ENCODE measurements at places on chromosomes 11 and 22.

DNA sequence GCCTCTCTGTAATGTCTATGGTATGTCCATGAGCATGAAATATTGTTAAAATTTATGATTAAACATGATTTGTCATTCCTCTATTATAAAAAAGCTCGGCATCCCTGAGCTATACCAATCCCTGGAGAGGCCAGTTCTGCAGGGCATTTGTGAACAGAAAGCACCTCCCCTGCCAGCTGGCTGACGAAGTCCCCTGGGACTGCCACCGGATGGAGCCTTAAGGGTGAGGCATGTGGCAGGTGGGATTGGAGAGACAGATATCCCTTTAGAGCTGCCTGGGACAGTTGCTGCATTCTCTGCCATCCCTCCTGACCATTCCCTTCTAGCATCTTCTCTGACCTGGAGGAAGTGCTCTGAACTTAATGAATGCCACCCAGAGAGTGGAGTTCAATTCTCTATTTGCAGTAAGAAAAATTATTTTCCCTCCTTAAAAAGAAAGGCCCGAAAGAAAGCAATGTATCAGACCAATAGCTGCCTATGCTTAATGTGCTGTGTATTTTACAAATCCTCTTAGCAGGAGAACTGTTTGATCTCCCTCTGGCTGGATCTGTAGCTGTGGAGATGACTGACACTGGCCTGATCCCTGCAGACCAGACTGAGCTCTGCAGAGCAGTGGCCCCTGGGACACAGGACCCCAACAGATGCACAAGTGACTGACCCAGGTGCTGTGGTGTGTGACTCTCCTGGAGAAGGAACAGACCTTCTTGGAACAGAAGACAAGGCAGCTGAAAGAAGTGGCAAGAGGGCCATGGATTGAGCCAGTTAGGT, 219.0 kb upstream of the NAV2 start:
- DNase-seq = peak; percentile 64

DNA sequence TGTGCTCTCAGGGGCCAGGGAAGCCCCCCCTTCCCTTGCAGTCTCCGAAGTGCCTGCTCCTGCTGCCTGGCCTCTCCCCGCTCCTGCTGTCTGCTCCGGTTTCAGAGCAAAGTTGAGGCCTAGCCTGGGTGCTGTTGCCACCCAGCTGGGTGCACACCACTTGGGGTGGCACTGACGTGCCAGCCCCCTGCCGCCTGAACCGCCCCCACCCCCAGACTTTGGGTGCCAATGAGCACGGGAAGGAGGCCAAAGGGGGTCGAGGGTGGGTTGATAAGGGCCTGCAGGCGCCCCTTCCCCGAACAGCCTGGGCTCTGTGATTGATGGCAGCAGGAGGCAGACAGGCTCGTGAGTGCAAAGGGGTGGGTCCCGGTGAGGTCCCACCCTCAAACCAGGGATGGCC, 48.2 kb downstream of the EMSY start:
- no peak for DNase-seq

DNA sequence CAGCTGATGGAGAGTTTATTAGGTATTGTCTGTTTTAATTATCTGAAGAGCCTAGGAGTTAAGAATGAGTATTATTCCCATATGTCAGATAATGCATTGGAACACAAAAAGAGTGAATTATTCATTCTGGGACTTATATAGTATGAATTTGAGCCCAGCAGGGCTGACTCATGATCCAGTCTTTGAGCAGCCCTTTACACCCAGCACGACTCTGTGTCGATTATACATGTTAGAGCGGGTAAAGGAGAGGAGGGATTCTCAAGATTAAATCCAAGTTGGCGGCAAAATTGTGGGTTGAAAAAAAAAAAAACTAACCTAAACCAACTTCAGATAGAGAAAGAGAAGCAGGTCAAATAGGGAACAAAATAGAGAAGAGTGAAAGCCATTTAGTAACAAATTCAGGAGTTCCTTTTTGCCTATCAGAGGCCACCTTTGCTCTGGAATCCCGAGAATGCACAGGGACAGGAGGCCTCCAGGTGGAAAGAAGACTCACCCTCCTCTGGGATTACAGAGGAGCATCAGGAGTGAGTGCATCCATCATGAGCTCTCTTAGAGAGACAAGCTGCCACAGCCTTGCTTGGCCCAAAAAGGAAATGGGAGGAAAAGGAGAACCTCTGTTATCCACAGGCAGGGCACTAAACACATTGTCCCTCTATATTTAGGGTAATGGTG, 3.1 kb downstream of the MRGPRX1 start:
- no peak for DNase-seq

- no peak for DNase-seq
Measured at GRCh38 chr11:110928391-110928790, 216.2 kb upstream of the ARHGAP20 start.

GRCh38 chr11:108466405-108466804, 924 bp downstream of the C11orf65 start:
- no peak for DNase-seq

DNA sequence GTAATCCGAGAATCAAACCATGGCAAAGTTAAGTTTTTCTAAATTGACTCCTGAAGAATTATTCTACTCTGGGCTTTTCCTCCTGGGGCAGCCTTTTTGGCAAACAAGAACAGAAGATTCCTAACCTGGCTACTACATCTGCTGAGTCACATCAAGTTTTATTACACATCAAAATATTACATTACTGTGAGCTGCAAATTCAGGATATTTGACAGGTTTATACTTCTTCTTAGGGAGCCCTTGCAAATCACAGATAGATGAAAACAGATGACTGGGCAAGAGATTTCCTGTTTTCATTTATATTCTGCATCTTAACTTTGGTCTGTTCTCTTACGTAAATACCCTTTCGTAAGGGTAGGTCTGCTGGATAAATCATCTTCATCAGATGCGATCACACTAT, 23.6 kb downstream of the XRRA1 start:
- DNase-seq = no peak

DNA sequence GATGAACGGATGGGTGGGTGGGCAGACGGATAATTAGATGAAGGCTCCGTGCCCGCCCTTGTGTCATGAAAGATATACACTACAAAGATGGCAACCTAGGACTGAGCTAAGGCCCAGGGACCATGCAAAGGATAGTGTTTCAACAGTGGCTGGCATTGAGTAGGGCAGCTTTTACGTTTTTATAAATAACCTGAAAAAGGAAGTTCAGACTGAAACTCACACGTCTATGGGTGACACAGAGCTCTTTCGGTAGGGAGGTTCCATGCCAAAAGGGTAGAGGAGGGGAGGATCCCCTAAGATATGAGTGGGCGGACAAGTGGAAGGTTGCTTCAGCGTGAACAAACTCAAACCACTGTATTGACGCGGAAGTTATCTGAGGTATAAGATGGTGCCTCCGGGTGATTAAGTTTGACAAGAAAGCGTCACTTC, 90.5 kb downstream of the UBASH3B start:
- DNase-seq = no peak

- DNase-seq = no peak
Measured at GRCh38 chr22:20946080-20946986, 20.7 kb upstream of the AIFM3 start.

DNA sequence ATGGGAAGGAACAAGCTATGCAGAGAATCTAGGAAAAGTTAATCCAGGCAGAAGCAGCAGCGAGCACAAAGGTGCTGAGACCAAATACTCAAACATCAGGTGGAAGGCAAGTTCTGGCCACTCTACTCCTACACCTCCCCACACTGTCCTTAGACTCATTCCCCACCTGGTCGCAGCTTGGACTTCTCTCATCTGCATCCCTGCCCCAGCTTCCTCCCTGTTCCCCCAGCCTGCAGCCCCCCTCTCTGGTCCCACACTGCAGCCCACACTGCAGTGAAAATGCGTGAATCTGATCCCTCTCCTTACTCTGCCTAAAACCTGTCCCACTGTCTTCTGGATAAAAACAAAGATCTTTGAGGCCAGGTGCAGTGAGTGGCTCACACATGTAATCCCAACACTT, 9.1 kb downstream of the TPBGL start:
- DNase-seq = no peak

GRCh38 chr11:126853732-126854131, 146.8 kb downstream of the KIRREL3 start:
- no peak for DNase-seq

GRCh38 chr22:29887358-29887757, 4.4 kb downstream of the MTMR3 start:
- DNase-seq = no peak

GRCh38 chr11:34065505-34066203, 14.1 kb downstream of the CAPRIN1 start:
- DNase-seq = no peak

DNA sequence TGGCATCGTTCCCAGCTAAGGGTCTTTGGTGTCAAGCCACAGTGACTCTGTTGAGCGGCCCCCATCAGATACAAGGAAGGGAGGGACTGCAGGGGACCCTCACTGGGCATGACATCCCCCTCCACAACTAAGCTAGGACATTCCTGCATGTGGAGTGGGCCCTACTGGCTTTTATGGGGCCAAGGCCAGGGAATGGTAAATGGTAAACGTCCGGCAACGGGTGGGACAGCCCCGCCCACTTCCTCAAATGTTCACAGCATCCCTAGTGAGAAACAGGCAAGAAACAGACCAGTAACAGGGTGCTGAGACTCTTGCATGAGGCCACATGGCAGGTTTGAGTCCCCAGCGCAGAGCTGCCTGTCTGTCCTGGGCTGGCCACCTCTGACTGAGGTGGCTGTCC, 4.4 kb downstream of the TMPRSS6 start:
- DNase-seq = no peak

GRCh38 chr22:41526226-41526829, 17.9 kb downstream of the POLR3H start:
- no peak for DNase-seq

GRCh38 chr11:33997584-33998251, 53.8 kb upstream of the CAPRIN1 start:
- no peak for DNase-seq

GRCh38 chr11:65486570-65487466, 12.0 kb upstream of the MALAT1 start:
- DNase-seq = no peak

- no peak for DNase-seq
Measured at GRCh38 chr22:46848197-46848596, 85.7 kb downstream of the TBC1D22A start.

- DNase-seq = no peak
Measured at GRCh38 chr11:69309631-69310280, 15.8 kb downstream of the MYEOV start.

- no peak for DNase-seq
Measured at GRCh38 chr11:101269990-101270660, 140.5 kb upstream of the PGR start.

DNA sequence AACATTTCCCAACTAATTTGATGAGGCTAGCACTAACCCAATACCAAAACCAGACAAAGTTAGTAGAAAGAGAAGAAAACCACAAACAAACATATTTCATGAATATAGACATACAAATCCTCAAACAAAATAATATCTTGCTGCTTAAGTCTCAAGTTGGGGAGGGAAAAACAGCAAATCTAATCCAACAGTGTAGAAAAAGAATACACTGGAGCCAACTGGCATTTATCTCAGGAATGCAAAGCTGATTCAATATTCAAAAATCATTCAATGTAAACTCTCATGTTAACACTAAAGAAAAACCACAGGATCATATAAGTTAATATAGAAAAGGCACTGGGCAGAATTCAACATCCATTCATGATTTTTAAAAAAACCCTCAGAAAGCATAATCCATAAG, 18.2 kb downstream of the GNB1L start:
- no peak for DNase-seq

GRCh38 chr11:12179019-12179418, 68.6 kb downstream of the MICAL2 start:
- DNase-seq = no peak

GRCh38 chr22:21571679-21572078, 4.2 kb downstream of the UBE2L3 start:
- DNase-seq = no peak

GRCh38 chr11:65071907-65072630, 11.8 kb downstream of the CDCA5 start:
- no peak for DNase-seq

- no peak for DNase-seq
Measured at GRCh38 chr22:26894362-26894761, 237.0 kb downstream of the MIAT start.

DNA sequence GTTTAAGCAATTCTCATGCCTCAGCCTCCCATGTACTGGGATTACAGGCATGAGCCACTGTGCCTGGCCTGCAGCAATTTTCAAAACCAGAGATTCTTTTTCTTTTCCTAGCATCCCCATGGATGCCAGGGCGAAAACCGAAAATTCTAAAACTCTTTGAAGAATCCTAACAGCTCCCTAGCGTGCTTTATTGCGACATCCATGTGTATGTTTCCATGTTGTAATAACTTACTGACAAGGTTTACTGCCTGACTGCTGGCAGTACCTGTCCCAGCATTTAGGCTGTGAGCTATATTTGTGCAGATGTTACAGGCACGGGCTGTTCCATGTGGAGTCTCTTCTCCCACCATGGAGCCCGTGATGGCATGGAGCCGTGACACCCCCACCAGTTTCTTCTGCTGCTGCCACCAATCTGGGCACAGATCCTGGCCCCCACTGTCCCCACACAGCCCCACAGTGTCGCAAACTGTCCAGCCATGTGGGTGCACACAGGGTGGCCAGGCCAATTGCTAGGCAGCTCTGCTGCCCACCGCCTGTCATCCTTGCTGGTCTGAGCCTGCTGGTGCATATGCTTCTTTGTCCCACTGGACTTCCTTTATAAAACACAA, 7.1 kb upstream of the TAB1 start:
- no peak for DNase-seq

DNA sequence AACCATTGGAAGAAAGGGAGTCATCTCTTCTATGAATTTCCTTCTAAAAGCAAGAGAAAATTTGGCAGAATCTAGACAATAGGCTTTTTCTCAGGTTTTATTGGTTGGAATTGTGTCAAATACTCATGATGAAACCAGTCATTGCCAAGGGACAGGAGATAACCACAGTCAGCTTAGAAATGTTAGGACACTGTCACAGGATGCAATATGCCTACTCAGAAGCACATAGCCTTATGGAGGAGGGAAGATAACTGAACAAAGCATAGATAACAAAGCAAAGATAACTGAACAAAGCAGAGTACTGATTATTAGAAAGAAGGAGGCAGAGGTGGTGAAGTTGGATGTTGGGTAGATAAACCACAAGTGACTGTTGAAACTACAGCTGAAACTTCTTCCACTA, 303.5 kb upstream of the PDGFD start:
- DNase-seq = no peak

- DNase-seq = no peak
Measured at GRCh38 chr11:119306373-119306890, 10.5 kb downstream of the MCAM start.

- no peak for DNase-seq
Measured at GRCh38 chr11:46378811-46379481, 2.5 kb upstream of the MDK start.

DNA sequence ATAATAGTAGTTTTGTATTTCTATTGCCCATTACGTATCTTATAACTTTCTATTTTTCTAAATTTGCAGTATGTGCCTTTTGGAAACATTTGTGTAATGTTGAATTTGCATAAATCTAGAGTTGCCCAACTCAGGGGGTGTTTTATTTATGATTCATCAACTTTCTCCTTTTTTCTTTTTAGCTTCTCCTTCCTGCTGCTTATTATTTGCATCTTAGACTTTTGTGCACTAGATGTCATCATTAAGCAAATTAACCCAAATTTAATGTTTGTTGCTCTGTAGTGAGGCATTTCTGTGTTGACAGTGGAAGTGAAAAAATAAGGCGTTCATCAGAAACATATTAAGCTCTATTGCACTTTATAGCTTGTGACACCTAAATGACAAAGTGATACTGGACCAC, 56.2 kb upstream of the ZBED5 start:
- DNase-seq = no peak

- peak; percentile 82 for DNase-seq
Measured at GRCh38 chr11:132402071-132402684, 1031.8 kb downstream of the NTM start.
